ENCODE measurements at places on chromosomes 4 and X.
A peak's percentile ranks its signal among the peaks of the same experiment; 100 is the strongest.

DNA sequence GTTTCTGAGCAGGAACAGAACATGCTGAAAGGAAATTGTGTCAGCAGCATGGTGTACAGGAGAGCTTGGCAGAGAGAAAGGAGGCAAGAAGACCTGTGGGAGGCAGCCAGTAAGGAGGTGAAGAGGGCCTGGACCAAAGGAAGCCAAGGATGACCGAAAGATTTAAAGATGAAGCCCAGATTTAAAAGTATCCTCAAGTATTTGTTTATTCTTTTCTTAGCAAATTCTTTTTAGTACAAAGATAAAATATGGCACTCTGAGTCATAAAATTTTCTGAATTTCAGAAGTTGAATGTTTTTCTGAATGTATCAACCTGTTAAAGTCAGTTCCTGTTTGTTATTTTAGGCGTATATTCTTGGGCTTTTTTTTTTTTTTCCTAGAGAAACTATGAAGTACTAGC is 3.5 kb downstream of the PKD2 start:
- no peak for DNase-seq

DNA sequence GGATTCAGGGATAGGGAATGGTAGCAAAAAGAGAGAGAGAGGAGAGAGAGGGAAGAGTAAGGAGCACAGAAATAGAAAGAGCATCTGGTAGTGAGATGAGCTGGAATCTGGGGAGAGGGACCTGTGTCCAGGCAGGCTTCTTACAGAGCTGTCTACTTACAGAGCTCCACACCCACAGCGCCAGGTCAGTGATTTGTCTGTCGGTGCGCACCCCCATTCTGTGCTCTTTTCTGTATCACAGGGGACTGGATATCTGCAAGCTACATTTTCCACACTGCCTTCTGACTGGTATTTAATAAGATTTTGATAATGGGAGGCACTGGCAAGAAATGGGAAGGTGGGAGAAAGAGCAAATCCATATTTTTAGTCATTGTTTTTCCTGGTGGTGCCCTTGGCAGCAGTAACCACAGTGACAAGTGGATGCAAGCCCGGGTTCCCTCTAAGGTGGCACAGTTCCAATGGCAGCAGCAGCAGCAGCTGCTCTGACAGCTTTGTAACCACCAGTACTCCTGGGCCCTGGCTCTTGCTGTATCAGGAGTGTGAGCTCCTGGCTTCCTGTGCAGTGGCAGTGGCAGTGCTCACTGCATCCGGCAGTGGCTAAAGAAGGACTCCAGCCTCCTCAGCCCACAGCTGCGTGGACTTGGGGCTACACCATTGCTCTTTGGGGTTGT is 300.5 kb downstream of the TRIML1 start:
- no peak for DNase-seq

DNA sequence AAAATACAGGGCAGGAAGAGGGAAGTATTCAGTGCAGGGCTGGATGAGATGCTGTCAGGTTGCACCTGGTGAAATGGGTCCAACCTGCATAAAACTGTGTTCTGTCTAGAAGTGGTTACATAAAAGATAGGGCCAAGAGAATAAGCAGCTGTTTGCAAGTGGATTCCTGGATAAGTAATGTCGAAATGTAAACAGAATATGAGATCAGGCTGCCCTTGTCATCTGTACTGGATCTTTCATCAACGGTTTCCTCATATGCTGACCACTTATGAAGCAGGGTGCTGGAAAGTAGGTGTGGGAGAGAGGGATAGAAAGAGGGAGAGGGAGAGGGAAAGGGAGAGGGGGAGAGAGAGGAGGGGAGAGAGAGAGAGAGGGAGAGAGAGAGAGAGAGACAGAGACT is 349.8 kb upstream of the CPEB2 start:
- no peak for DNase-seq

GRCh38 chrX:16484338-16484737 is 165.6 kb upstream of the S100G start:
- peak; percentile 6 for DNase-seq

GRCh38 chrX:50770702-50771101 is 43.3 kb downstream of the SHROOM4 start:
- no peak for DNase-seq

DNA sequence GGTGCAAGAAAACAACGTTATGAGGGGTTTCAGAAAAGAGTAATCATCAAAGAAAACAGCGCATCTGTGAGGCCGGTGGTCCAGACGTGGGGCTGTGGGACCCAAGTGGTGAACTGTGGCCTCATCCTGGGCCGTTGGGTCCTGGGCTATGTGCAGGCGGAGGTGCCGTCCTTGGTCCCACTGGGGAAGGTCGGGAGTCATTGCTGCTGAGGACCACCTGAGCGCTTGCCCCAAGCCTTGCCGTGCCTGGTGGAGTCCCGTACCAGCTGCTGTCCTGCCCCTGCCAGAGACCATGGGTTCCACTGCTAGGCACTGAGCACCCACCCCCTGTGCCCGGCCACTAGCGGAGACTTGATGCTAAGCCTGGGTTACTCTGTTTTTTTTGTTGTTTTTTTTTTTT is 25.5 kb upstream of the UVSSA start:
- no peak for DNase-seq

DNA sequence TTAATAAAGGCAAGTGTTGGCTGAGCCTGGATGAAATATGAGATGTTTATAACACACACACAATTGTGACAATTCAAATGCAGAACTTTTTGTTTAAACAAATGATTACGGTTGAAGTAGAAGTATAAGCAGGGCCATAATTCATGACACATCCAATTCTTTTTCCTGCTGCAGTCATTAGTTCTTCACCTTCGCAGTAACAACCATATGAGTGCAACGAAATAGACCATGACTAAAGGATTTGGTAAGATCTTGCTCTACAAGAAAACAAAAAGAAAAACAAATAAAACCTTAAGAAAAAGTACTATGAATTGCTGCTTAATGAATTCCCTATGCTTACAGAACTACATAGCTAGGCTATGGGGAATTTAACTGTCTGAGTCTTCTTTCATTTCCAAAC is 13.9 kb upstream of the BMPR1B start:
- no peak for DNase-seq

- no peak for DNase-seq
Measured at GRCh38 chr4:150411520-150411919, 170.4 kb upstream of the MAB21L2 start.

DNA sequence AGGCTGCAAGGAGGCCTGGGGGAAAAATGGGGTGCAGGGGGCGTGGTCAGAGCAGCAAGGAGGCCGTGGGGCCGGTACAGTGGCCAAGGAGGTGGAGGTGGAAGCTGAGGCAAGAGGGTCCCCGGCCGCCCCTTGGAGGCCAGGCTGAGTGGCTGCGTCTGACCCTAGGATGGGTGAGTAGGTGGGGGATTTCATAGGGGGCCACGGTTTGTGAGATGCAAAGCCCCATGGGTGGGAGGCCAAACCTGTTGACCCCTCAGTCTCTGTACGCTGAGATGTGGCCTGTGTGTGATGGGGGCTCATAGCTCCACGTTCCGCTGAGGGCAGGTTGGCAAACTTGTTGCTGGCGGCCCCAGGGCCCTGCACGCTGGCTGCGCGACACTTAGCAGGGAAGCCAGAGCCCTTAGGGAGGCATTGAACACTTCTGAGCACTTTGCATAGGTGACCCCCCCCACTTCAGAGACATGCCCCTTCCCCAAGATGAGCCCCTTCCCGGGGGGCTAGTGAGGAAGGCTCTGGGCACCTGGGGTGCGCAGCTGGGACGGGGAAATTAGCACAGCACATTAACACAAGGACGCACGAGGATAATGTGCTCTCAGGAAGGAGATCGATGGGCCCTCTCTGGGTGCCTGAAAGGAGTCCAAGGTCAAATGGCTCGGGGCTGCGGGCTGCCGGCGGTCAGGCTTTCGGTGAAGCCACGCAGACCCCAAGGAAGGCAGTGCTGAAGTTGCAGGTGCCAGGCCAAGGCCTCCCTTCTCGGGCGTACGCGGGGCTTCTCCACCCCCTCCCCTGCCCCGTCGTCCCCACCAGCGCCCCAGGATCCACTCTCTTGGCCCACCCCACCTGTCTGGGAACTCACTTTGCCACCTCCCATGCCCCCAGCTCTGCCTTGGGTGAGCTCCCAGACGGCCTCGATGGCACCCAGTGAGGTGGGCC is 107.4 kb downstream of the HMX1 start:
- DNase-seq = no peak

- DNase-seq = no peak
Measured at GRCh38 chr4:153159016-153159415, 45.2 kb upstream of the TRIM2 start.

DNA sequence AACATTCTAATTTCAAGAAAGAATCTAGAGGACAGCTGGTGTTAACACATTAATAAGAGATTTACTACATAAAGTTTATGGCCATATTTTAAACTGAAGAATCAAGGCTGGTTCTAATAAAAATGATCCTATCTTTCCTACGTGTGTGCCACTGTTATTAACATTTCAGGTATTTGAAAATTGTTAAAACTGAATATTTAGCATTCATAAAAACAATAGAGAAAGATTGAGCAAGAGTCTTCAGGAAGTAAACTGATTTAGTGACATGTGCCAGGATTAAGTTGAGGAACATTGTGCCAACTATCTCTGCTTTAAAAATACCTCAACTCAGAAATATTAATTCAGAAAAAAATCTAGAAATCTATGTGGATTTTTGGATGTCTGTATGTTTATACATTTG is 810.1 kb downstream of the FAT4 start:
- no peak for DNase-seq

DNA sequence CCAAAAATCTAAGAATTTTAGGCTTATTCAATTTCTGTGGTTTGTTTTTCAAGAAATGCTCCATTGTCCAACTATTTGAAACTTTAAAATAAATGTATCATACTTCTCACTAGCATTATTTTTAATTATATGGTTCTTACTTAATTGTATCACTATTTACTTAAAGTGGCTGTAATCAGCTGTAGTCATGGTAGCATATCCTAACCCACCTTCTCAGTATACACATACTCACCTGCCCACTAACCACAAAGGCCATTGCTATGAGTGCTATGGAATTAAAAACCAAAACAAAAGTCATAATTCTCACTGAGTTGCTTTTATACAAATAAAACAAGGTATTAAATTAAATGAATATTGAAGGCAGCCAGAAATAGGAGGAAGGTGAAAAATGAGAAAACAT is 5.0 kb downstream of the FBXO8 start:
- no peak for DNase-seq

DNA sequence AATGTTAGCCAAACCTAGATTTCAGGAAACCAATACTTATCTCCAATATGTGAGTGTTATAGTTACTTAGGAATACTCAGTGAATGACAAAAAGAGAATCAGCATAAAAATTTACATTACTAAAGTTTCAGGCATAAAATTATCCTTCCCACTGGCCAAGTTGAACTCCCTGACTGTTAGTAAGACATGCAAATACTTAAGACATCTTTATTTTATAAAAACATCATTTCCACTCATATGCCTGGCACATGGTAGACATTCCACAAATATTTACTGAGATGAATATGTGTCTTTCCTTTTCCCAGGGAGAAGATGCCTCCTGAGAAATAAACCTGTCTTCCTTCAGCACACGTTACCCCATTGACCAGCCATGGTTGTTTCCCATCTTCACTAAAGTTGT is 7.3 kb downstream of the VEGFD start:
- DNase-seq = no peak

- DNase-seq = no peak
Measured at GRCh38 chr4:4808086-4808485, 51.4 kb upstream of the MSX1 start.

DNA sequence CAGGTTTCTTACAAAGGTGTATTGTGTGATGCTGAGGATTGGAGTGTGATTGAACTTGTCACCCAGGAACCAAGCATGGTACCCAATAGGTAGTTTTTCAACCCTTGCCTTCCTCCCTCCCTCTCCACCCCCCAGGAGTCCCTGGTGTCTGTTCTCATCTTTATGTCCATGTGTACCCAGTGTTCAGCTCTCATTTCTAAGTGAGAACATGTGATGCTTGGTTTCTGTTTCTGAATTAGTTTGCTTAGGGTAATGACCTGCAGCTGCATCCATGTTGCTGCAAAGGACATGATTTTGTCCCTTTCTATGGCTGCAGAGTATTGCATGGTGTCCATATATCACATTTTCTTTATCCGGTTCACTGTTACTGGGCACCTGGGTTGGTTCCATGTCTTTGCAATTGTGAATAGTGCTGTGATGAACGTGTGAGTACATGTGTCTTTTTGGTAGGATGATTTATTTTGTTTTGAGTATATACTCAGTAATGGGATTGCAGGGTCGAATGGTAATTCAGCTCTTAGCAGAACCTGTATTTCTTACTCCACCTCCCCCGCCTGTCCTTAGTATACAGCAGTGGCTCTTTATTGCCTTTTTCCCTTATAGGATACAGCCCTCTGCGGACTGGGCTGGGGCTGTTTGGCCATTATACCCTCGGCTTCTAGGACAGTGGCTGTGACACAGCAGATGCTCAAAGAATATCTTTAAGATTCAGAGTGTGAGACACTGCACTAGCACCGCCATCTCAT is 145.4 kb downstream of the PTTG2 start:
- DNase-seq = no peak

DNA sequence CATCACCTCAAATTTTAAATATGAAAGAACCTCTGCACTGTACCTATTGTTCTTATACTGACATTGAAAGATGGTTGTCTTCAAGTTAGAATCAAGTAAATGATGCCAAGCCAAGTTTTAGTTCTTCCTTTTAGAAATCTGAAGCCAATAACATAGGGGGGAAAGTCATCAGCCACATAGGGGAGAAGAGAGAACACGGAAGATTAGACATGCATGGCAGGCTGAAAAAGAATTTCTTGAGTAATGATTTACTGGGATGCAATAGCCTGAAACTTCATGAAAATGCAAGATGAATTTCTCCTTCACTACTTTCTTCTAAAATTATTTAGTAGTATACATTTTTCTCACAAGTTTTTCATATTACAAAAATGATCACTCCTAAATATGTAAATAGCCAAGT is 13.6 kb upstream of the EPGN start:
- no peak for DNase-seq

- DNase-seq = no peak
Measured at GRCh38 chr4:39335566-39335965, 30.6 kb downstream of the RFC1 start.

GRCh38 chr4:76957004-76957738 is 7.6 kb downstream of the SEPTIN11 start:
- DNase-seq = no peak
